NCI-H1417 (cell line): ENCODE measurements at places on chromosomes 7 and 10.
A peak's percentile ranks its signal among the peaks of the same experiment; 100 is the strongest.

DNA sequence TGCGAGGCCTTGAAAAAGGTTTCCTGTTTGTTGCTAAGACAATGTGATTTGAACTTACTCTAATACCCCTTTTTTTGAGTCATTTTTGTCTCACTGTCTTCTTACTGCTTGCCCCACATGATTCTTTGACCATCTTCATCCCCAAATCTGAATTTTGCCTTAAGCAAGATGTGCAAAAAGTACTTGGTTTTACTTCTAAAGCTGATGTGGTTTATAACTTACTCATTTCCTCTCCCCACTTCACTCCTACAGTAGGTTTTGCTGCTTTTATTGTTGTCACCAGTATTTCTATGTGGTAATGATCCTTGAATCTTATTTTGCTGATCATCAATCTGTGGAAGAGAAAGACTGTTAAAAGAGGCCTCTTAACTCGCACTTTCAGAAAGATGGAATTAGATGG lies 396.4 kb downstream of the SDK1 start:
- DNase-seq: no peak

- peak; percentile 14 for DNase-seq
Observed at GRCh38 chr7:108805808-108806397, 236.2 kb downstream of the DNAJB9 start.

DNA sequence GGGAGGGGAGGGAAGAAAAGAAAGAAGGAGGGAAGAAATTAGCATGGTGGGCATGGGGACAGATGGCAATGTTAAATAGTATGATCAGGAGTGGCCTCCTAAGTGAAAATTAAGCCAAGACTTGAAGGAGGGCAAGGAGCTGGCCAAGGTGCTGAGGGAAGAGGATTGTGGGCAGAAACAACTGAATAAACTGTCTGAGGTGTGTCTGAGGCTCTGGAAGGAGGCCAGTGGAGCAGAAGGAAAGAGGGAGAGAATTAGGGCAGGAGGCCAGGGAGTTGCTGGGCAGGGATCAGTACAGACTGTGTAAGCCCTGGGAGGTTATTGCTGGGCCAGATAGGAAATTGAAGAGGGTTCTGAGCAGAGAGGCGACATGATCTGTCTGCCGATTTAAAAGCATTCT lies 40.6 kb upstream of the VKORC1L1 start:
- no peak for DNase-seq

DNA sequence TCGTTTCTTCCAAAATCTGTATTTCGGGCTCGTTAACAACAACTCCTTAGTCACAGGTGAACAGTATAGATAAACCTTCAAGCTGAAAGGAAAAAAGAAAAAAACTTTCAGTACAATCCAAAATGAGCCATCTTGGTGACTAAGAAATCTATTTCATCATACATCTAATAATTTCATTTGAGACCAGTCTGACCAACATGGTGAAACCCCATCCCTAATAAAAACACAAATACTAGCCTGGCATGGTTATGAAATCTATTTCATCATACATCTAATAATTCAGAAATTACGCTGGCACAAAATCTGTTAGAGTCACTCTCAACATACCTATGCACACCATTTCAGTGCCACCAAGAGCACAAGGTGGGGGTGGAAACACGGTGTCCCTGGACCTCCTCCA lies 8.8 kb downstream of the DCLRE1C start:
- DNase-seq: no peak

- no peak for DNase-seq
Observed at GRCh38 chr7:115060095-115060870, 138.4 kb downstream of the MDFIC start.

DNA sequence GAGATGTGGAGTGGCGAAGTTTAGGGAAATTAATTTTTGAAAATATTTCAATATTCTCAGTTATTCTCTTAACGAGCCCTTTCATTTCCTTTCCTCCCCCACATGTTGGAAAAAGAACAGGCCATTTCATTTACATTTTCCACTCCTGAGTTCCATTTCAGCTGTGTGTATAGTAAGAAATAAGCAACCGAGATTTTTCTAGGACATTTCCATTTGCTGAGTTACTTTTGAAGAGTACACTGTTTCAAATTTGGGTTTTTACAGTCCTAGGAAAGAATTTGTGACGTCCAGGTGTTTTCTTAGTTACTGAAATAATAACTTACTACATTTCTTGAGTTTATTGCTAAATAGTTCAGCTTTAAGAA lies 1.2 kb downstream of the SEPTIN7 start:
- DNase-seq: no peak
